ENCODE measurements at places on chromosomes 2 and 18. TPM values are rescaled to one million over a fixed set of nuclear protein-coding genes. Genes with fewer than 3 reads are reported as not detected.
A peak's percentile ranks its signal among the peaks of the same experiment; 100 is the strongest.

DNA sequence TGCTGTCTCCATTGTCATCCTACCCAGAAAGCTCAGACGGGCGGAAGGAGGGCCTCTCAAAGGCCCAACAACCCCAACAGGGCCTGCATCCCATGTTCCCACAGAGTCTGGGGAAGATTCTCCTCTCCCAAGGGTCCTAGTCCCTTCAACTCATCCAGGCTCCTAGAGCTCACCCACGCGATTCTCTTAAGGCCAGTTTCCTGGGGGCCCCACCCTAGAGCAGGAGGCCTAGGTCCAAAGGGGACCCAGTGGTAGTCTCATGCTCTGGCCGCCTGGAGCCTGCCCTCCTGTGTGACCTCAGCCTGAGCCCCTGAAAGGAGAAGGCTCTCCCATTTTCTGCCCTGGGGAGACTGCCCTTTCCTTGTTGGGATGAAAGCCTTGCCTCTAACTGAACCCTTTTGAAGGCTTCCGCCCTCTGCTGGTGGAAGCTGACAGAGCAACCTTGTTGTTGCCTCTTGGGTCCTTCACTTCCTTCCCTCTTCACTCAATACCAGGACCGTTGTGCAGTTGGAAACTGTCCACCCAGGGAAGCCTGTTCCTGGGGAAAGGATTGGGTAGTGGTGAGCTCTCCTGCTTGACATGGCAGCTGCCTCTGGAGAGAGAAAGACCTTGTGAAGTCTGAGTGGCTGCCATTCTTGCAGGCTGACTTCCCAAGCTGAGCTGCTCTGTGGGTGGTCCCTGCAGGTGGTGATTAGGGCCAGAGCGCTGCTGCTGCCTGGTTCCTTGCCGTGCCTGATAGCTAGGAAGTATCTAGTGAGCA lies 86.0 kb upstream of the ALPP start:
- peak; percentile 41 for DNase-seq

- DNase-seq, result no peak
Measured at GRCh38 chr18:8707556-8708300, 2.4 kb downstream of the MTCL1 start.

GRCh38 chr2:98730053-98730706 lies 752 bp downstream of the MGAT4A start:
- DNase-seq, result no peak

Gene ANO7
- total RNA-seq, result 0.68 TPM

Gene RMDN2
- 8.3 TPM for total RNA-seq

GRCh38 chr18:42025491-42025890 lies 70.5 kb downstream of the PIK3C3 start:
- no peak for DNase-seq

Gene CRYGD
- not detected for total RNA-seq

DNA sequence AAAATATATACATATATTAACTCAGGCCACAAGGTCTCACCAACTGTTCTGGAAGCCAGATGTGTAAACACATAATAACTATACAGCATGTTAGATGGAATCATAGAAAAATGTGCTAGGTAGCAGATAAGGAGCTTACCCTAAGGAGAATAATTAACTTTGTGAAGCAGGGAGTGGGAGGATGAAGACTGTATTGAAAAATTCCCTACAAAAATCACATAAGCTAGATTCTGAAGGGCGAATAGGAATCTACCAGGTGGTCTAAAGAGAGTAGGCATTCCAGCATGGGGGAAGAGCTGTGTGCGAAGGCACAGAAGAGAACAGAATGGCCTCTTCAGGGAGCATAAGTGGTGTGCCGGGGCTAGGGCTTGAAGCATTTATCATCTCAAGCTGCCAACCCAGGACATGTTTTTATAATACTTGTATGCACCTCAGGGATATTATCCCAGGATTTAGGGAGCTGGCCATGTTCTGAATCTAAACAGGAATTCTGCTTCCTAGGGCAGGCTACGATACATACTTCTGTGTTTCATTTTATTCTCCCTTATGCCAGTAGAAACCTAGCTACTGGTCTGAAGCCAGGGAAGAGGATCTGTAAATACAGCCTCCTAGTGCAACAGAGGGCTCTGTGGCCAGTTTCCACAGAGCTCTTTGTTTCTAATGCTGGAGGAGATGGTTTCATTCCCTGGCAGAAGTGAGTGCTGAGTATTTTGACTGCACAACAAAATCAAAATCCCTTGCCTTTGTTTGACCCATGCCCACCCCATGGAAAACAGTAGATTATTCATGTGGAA lies 56.7 kb downstream of the NEMP2 start:
- DNase-seq, result no peak

Gene WDR43
- total RNA-seq, result 57.3 TPM
